H9 (cell line): ENCODE measurements at places on chromosomes 6 and 20.

- peak; percentile 30 for DNase-seq
Measured at GRCh38 chr6:43737272-43738081, 32.5 kb upstream of the VEGFA start.

DNA sequence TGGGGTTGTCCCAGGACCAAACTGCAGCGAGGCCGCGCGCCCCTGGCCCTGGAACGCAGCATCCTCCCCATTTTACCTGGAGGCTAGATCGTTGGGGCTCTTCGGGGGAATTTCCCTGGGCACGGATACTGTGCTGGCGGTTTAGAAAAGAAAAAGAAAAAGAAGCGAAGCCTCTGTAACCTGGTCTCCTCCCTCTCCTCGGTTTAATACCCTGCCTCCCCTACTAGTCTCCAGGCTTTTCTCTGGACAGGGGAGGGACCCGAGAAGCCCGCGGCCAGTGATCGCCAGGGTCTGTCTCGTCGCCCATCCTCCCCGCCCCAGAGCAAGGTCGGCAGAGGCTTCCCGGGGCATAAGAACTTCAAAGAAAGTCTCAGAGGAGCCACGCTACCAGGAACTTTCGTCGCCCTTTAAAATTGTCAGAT, 6.1 kb upstream of the LAMP5 start:
- DNase-seq, result no peak

GRCh38 chr6:83804886-83805285, 48.3 kb upstream of the RIPPLY2 start:
- no peak for DNase-seq

GRCh38 chr6:111461860-111462259, 21.2 kb downstream of the REV3L start:
- DNase-seq, result no peak

- DNase-seq, result no peak
Measured at GRCh38 chr6:162153120-162153519, 574.4 kb downstream of the PRKN start.

DNA sequence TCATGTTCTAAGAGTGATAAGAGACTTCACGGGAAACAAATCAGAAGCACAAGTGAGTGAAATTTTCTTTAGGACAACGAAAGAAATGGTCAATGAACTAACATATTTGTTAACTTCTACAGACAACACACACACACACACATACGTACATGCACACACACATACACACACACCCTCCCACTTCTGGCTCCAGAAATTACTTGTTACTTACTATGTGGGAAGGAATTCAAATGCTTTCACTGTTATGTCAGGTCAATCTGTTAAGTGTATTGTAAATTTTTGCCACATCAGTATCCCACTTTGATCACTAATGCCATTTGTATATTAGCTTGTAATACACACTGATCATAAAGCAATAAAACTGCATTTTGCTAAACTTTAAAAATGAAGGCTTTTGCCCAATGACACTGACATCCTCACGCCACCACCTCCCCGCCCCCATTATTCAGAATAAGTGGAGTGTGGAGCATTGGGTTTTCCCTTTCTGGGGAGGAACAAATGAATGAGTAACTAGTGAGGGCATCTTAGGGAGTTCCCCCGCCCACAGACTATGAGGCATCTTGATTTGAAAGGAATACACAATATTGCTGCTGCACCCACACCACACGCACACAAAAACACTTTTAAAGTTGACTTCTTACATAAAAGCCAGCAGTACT, 76.2 kb downstream of the ATXN1 start:
- DNase-seq, result no peak

GRCh38 chr20:40502576-40502975, 186.5 kb downstream of the MAFB start:
- DNase-seq, result no peak

GRCh38 chr6:147003186-147003585, 201.0 kb upstream of the STXBP5 start:
- DNase-seq, result no peak

- DNase-seq, result no peak
Measured at GRCh38 chr20:9179193-9179802, 110.4 kb downstream of the PLCB4 start.

- DNase-seq, result no peak
Measured at GRCh38 chr6:53906842-53907241, 112.0 kb downstream of the LRRC1 start.

- DNase-seq, result no peak
Measured at GRCh38 chr6:8683204-8683603, 247.9 kb upstream of the SLC35B3 start.

- no peak for DNase-seq
Measured at GRCh38 chr6:153623496-153623895, 415.5 kb upstream of the OPRM1 start.

GRCh38 chr20:24994470-24995368, 2.2 kb upstream of the APMAP start:
- peak; percentile 76 for DNase-seq

DNA sequence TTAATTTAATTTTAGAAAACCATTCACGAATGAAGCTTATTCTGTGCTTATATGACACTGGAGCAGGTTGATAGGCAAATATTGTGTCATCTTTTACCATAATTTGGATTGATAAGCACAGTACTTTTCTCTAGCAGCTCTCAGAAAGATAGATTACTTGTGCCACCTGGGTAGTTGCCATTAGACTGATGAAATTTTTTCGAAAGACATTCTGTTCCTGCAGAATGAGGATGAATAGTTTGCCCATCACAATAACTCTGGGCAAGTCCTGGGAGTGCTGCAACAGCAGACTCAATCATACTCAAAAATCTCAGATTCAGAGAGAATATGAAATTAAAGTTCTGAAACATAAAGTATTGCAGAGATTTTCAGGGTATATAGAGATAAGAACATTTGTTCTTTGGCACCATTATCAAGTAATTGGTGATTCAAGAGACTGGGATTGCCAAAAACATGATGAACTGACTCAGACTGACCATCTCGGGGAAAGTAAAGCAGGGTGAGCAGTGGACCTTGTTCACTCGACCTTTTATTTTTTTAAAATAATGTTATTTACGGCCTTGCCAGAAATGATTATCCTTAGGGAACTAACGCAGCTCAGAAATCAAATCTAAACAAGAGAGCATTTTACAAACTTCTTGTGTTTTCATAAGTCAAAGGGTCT, 65.8 kb upstream of the PTCHD4 start:
- DNase-seq, result no peak

- DNase-seq, result no peak
Measured at GRCh38 chr6:34317882-34318498, 69.2 kb upstream of the SMIM29 start.

- DNase-seq, result no peak
Measured at GRCh38 chr6:109678240-109678639, 12.8 kb downstream of the AK9 start.

- no peak for DNase-seq
Measured at GRCh38 chr20:44773070-44773829, 27.6 kb downstream of the KCNK15 start.

- DNase-seq, result no peak
Measured at GRCh38 chr6:147418523-147418922, 90.0 kb upstream of the SAMD5 start.

DNA sequence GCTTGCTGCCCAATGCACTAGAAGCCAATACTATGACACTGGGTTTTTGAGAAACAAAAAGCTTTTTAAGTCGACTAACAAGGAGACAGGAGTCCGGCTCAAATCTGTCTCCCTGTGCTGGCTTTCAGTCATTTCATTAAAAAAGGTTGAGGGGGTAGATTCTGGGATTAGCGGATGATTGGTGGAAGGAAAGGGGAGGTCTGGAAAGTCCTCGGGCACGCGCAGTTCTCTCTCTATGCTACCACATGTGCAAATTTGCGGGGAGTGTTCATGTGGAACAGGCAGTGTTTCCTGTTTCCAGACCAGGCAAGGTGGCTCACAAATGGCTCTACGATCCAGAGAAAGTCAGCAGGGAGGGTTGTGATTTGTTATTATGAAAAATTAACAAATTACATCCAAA, 89.1 kb upstream of the TOX2 start:
- no peak for DNase-seq

GRCh38 chr6:144778773-144779492, 493.8 kb downstream of the UTRN start:
- no peak for DNase-seq
